ENCODE measurements at places on chromosomes 5 and 9.

GRCh38 chr9:134408939-134409737 lies 82.9 kb downstream of the RXRA start:
- DNase-seq, result no peak

DNA sequence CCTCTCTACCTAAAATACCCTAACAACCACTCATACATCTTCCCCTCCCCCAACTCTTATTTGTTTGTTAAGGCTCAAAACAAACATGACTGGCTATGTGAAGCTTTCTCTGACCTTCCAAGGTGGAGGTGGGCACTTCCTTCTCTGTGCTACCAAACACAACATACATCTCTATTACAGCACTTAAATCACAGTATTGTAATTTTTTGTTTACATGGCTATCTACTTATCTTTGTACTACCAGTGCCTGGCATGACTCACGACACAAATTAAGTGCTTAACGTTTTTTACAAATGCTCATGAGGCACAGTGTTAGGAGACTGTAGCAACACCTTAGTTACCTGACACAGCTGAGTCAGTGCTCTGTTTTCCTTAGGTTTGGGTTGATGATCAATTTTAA lies 18.6 kb downstream of the HOMER1 start:
- no peak for DNase-seq

- DNase-seq, result no peak
Measured at GRCh38 chr5:74993743-74994142, 58.6 kb downstream of the GCNT4 start.

GRCh38 chr9:29556317-29556716 lies 1983.0 kb upstream of the C9orf72 start:
- DNase-seq, result no peak

All from renal cortex interstitium (tissue), 15 donors.